Suppressor macrophage treated with lipopolysaccharide for 4 hours (primary cell): ENCODE measurements at places on chromosomes 6 and 20.

DNA sequence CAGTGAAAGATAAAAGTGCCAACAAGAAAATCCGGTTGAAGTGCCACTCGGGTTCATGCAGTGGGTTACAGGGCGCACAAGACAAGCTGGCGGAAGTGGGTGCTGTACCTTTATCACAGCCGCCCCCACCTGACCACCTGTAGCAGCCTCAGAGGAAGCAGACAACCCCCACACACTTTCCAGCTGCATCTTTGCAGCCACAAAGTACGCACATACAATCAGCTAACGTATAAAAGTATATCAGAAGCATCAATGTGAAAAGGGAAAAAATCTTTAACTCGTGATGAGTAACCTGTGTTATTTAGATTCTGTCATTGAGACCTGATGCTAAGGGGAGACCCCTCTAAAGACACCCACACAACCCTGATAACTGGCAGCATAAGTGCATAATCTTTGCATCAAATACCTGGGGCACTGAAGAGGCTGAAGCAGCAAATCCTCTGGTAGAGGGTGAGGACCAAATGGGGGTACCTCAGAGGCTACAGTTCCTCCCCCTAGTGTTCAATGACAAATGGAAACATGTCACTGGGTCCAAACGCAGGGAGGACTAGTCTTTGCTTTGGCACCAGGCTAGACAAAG, 22.1 kb downstream of the BACH2 start:
- no peak for DNase-seq

- no peak for DNase-seq
Observed at GRCh38 chr6:38182426-38182825, 362.9 kb downstream of the ZFAND3 start.

- no peak for DNase-seq
Observed at GRCh38 chr6:52161689-52162438, 24.3 kb upstream of the IL17A start.

GRCh38 chr6:10310826-10311225, 104.0 kb downstream of the TFAP2A start:
- no peak for DNase-seq

DNA sequence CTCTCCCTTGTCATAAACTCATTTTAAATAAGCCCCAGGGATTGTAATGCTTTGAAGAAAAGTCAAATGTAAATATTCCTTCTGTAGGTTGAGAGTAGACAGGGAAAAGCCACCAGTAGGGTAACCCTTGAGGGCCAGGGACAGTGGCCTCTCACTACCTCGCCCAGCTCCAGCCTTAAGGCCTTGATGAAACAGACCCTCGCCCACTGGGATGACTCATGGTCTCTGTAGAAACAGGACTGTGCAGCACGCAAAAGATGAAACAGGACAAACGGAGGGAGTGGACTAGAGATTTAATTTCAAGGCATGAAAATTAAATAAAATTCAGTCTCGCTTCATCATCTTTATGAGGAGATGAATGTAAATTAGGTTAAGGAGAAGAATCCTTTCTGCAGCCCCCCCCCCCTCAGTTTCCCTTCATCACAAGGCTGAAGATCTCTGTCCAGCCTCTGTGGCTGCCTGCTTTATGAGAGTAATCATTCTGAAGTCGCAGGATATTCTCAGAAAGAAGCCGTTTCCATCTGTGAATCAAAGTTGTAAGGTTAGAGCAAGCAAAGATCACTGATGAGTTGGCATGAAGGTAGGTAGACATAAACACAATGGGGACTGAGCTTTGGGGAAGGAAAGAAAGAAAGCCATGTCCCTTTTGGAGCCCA, 60.4 kb downstream of the TMEM200A start:
- no peak for DNase-seq

DNA sequence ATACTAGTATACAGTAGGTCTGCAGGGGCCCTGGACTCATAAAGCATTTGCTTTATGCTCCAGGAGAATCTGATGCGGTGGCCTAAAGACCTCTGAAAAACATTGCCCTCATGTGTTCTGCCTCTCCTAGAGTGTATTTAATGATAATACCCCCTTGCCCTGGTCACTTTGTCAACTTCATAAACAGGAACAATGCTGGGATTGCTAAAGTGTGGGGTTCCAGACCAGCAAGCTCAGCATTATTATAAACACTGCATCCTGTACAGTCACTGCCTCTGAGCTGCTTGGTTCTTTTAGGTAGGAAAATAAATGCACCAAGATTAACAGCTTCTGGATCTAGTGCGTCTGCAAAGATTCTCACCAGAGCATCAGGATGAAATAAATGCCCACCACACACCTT, 12.2 kb downstream of the TREM1 start:
- DNase-seq = peak; percentile 46

- no peak for DNase-seq
Observed at GRCh38 chr6:98957450-98957849, 9.7 kb upstream of the FBXL4 start.

DNA sequence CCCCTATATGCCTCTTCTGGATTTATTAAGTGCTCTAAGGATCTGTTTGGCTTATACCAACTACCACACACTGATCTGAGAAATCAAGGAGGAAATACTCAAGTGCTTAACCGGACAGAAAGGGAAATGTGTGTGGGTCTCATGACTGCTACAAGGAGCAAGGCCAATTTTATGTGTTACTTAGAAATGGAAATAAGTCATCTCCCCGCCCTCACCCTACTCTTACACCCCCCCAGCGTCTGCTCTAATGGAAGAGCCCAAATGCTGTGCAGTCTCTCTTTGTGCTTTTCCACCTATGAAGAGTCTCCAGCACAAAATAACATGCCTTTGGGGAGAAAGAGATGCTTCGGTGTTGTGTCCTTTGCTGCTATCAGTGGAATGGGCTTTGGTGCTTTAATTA, 428.8 kb upstream of the ARID1B start:
- peak; percentile 5 for DNase-seq

DNA sequence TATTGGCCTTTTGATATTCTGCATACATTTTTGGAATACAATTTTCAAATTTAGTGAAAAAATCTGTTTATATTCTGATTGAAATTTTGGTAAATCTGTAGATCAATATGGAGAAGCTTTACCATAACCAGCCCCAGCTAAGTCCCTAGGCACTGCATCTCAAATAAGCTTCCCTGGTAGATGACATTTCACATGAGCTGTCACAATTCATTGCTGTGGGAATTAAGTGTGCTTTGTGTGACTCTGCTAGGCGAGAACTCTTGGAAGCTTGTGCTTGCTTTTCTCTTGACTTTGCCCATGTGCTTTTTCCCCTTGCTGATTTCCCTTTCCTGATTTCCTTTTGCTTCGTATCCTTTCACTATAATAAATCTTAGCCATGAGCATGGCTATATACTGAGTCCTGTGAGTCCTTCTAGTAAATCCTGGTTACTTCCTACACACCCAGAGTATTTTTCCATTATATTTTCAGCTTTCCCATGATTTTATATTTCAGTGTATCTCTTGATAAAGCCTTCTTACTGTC, 166.5 kb upstream of the MMS22L start:
- DNase-seq = no peak
